ENCODE measurements at places on chromosomes 5 and 9.

DNA sequence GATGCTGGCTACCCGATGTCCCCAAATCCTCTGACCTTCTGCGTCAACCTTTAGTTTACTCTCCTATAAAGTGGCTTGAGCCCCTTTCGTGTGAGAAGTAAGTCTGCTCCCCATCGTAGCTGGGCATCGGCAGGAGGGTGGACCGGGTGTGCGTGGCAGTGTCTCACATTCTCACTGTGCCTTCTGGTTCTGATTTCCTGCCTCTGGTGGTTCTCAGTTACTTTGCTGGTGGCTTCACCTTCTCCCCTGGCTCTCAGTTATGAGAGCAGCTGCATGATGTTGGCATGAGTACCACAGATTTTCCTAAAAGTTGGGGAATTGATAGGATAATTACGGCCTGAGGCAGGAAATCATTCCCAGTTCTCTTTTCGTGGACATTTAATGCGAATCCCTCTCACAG is 47.0 kb upstream of the RPS23 start:
- DNase-seq = no peak

GRCh38 chr9:127554966-127555839 is 56.9 kb upstream of the STXBP1 start:
- DNase-seq = no peak

DNA sequence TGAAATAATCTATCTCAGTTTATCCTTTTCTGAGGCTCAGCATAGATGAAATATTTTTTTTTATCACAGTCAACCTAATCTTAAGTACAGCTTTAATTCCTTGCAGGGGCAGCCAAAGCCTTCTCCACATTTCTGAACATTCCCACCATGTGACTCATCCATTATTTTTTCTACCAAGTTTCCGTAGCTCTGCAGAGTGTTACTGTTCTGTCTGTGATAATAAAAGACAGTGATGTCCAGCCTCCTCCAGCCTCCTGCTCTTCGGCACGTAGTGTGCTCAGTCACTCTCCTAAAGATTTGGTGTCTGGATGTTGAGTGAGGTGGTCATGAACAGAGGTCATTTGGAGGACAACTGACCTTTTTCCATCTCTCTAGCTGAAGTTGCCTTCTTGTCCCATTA is 338.1 kb upstream of the ADAMTS16 start:
- DNase-seq = no peak

- DNase-seq = no peak
Observed at GRCh38 chr5:168312606-168313295, 21.3 kb downstream of the WWC1 start.

- no peak for DNase-seq
Observed at GRCh38 chr9:112369817-112370216, 10.1 kb upstream of the HSDL2 start.

DNA sequence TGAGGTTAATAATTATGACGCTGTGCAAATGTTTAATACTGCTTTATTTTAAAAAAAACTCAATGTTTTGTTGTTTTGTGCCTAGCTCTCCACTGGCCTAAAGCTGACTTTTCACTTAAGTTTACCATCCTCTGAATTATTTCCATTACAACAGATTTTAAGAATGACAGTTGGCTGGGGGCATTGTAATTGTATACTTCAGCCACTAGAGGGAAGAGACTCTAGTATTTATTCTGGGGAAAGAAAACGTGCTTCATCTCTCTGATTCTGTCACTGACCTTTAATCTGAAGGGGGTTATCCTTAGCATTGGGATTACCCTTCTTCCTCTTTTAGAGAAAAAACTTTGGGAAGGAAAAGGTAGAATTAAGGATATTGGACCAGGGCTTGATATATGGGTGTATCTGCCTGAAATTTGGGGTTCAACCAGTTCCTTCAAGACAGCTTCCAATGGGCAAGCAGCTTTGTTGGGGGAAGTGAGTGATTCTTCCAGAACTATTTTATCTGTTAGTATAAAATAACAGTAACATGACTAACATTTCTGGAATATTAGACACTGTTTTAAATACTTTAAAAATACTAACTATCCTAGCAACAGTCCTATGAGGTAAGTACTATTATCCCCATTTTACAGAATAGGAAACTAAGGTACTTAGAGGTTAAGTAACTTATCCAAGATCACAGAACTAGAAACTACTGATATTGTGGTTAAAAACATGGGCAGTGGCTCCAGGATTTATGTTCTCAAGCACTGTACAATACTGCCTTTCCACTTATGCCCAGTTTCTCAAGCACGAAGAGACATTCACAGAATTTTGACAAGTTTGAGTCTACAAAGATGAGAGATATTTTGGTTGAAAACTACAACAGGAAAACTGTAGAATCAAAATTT is 208.4 kb downstream of the CD180 start:
- peak; percentile 44 for DNase-seq
